ENCODE measurements at places on chromosomes 4 and X. TPM values are rescaled to one million over a fixed set of nuclear protein-coding genes. Genes with fewer than 3 reads are reported as not detected.

GRCh38 chrX:74578137-74578536 is 36.3 kb downstream of the RLIM start:
- DNase-seq = no peak
- no peaks in the 10 kb centered on the region for H3K4me1 ChIP-seq
- no peaks in the 10 kb centered on the region for H3K27me3 ChIP-seq
- no peaks in the 10 kb centered on the region for H3K36me3 ChIP-seq
- H3K27ac ChIP-seq = no peak overlapping the region

DNA sequence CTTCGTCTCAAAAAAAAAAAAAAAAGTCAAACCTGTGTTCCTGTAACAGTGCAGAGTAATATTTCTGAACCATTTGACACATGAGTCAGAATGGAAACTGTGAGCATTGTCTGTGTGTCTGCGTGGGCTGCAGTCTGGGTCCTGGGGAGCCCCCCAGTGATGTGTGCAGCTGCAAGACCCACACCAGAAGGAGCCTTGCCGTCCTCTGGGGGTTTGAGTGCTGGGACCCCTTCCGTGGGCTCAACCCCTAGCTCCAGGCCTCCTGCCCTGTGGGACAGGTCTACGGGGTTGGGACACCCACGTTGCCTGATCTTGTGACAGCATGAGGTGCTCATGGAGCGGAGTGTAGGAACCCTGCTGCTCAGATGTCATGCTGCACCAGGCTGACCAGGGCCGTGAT is 43.7 kb downstream of the DDX3X start:
- DNase-seq = no peak
- H3K4me3 ChIP-seq = no peak overlapping the region
- no peaks in the 10 kb centered on the region for H3K4me1 ChIP-seq
- H3K27ac ChIP-seq = no peak overlapping the region
- no peaks in the 10 kb centered on the region for H3K36me3 ChIP-seq

The ABCG2 gene
- total RNA-seq = 9.1 TPM

The RAB9B gene
- total RNA-seq = 0.59 TPM

The MAP3K15 gene
- 3.2 TPM for total RNA-seq
